M059J (cell line): ENCODE measurements at places on chromosomes 11 and 22.

GRCh38 chr11:19832086-19832750 is 119.6 kb downstream of the NAV2 start:
- DNase-seq: no peak

DNA sequence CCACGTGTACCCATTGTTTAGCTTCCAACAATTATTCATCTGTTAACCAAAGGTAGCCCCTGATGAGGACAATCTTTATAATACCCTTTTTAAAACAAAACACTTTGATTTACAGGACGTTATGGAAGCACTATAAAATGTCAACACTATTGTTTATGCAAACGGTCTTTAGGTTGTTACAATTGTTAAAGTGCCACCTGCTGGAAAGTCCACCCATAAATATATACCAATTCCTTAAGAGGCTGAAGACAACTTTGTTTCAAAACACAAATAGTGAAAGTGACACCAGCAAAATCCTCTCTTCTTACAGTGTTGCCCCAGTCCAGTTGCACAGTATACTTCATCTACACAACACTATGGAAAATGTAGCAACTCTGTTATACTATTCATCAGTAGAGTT is 68.9 kb upstream of the SLN start:
- no peak for DNase-seq

- no peak for DNase-seq
These were observed 139.4 kb downstream of the SHANK2 start for GRCh38 chr11:71112990-71113389.

DNA sequence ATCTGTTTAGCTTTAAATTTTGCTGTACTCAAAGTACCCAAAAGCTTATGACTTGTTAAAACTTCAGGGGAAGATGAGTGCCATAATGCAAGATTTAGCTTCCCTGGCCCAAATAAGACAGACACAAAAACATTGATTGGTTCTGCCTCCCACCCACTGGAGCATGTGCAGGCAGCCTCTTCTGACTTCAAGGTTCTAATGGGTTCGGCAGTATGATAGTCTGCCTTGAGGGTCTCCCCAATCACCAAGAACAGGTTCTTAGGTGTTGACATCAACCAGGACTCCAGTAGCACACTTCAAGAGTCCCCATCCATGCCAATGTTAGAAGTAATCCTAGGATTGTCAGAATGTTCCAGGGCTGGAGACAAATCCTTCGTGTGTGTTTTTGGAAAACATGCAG is 12.5 kb downstream of the EIF4G2 start:
- no peak for DNase-seq

GRCh38 chr11:73200256-73200655 is 17.8 kb upstream of the P2RY2 start:
- DNase-seq: no peak

- DNase-seq: no peak
These were observed 95.1 kb downstream of the CCDC81 start for GRCh38 chr11:86469491-86470388.

GRCh38 chr11:72234514-72234830 is 9.5 kb downstream of the PHOX2A start:
- DNase-seq: no peak

- DNase-seq: peak; percentile 9
These were observed 23.5 kb downstream of the DRICH1 start for GRCh38 chr22:23608583-23608982.

DNA sequence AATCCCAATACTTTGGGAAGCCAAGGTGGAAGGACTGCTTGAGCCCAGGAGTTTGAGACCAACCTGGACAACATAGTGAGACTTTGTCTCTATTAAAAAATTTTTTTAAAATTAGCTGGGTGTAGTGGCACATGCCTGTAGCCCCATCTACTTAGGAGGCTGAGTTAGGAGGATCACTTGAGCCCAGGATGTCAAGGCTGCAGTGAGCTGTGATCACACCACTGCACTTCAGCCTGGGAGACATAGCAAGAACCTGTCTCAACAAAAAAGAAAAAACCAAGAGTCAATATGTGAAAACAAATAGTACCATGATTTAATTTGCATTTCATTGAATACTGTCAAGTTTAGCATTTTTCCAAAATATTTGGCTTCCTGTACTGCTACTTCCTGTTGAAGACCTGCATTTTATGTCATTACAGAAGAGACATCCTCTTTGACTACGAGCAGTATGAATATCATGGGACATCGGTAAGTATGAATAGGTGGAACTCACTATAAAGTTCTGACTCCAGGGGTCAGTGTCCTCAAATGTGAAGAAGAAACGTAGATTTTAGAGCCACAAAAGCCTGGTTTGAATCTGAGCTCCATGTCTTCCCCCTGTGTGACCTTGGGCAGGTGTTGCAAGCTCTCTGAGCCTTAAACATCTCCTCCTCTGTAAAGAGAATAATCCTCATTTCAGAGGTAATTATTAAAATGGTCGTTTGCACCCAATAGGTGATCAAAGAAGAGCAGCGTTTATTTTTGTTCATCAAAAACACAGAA is 16.0 kb downstream of the CDC45 start:
- DNase-seq: peak; percentile 13

- no peak for DNase-seq
These were observed 16.0 kb downstream of the RRP8 start for GRCh38 chr11:6587360-6587953.

GRCh38 chr11:19713196-19714021 is 772 bp downstream of the NAV2 start:
- peak; percentile 26 for DNase-seq

DNA sequence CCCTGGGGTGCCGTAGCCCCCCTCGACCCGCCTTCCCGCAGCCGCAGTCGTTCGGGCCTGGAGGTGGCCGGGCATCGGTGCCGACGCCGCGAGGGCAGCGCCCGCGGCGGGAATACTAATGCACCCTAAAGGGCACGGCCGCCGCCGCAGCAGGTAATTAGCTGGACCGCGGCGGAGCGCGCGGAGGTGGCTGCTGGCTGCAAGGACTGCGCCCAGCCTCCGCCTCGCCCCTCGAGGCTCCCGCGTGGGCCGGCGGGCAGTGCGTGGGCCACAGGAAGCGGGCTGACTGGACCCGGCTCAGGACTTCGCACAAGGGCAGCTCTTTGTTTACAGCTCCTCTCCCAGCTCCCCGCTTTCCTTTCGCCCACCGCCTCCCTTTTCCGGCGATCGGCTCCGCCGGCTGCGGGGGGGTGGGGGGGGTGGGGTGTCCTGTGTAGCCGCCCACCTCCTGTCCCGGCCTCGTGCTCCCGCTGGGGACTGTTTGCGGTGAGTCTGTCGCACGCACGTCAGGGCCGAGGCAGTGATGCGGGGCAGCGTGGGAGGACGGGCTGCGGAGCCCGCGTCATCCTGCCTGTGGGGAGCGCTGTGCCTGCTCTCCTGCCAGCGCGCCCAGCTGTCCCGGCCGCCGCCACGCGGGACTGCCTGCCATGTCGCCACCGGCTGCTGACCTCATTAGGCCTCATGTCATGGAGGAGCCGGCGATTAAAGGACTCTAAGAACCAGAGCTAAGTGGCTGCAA is 53.2 kb downstream of the GRIK4 start:
- DNase-seq: peak; percentile 33

GRCh38 chr11:67006029-67006884 is 16.7 kb upstream of the SYT12 start:
- DNase-seq: peak; percentile 48

DNA sequence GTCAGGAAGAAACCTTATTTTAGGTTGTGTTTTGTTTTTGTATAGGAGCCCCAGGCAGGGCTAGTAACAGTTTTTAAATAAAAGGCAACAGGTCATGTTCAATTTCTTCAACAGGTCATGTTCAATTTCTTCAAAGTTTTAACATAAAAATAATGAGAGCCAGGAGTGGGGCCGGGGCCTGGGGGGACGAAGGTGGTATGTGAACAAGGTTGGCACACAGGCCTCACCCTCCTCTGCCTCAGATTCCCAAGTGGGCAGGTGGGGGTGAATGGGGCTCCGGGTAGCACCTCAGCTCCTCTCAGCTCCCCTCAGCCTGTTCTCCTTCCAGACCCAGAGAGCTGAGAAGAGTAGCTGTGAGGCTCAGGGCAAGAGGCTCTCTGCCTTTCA is 4.4 kb downstream of the DERL3 start:
- DNase-seq: no peak

- DNase-seq: no peak
These were observed 29.3 kb downstream of the CLPB start for GRCh38 chr11:72405009-72405408.

DNA sequence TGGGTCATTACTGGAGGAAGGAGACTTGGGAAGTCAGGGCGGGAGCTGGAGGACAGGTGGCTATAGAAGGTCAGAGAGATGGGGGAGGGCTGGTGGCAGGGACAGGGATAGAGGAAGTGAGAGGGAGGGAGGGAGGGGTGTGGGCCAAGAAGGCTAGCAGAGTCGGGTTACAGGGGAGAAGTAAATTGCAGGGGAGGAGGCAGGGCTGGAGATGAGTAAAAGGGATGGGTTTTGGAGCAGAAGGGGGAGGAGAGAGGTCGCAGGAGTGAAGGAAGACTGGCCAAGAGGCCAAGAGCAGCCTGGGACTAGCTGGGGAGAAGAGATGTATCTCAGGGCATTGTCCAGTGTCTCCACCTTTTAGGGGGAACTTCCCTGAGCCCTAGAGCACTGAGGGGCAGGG is 33.0 kb downstream of the LRRC10B start:
- DNase-seq: peak; percentile 72

- no peak for DNase-seq
These were observed 84.1 kb downstream of the CEP164 start for GRCh38 chr11:117411736-117412135.

DNA sequence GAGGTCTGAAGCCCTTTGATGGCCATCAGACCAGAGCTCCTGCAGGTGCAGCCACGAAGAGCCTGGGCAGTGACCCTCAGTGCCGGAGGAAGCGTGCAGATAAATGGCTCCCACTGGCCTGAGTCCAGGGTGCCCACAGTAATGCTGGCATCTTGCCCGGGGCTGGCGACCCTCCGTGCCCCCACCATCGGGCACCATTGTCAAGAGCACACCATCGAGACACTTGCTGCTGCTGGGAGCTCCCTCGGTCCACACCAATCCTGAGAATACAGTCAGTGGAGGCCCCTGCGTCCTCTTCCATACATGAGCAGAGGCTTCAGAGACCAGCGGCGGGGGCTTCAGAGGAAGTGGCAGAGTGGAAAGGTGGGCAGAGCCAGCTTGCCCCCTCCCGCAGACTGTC is 1448.3 kb downstream of the BRD1 start:
- no peak for DNase-seq

- DNase-seq: no peak
These were observed 78.1 kb upstream of the ALKBH3 start for GRCh38 chr11:43802509-43802908.

DNA sequence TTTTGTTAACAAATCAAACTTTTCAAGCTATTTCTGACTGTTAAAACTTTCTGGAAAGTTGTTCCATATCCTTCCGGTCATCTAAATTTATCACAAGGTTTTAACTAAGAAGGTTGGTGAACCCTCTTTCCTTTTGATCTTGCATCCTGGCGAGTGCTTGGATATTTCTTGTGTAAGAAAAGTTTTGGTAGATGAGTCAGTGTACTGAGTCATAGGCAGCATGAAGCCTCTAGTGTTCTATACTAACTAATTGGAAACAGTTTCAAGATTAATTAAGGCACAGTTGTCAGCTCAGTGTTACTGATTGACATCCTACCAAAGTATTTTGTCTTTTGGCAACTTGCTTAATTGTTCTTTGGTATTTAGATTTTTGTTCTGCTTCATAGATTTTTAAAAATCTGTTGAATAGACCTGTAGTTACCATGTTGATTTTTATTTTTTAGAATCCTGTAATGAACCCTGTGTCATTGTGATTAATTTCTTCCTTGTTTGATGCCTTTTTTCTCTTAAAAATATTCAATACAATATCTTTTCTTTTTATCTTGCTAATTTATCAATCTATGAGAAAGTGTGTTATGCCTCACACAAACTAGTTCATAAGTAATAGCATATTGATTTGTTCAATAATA is 38.0 kb downstream of the METTL15 start:
- DNase-seq: peak; percentile 96

DNA sequence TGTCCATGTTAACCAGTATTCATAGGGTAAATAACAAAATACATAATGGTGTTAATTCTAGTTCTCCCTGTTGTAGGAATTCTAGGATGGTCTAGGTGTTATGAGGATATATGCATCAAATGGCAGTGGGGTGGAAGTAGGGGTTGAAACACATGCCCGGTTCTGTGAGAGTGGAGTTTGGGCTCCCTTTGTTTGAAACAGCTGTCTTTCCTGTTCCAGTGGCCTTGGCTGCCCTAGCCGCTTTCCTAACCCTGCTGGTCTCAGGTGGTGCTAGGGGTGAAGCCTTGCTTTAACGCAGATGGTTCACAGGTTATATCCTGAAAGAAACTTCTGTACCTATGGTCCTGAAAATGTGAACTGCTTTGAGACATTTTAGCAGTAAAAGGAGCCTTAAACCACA is 38.3 kb downstream of the SERPINH1 start:
- no peak for DNase-seq

DNA sequence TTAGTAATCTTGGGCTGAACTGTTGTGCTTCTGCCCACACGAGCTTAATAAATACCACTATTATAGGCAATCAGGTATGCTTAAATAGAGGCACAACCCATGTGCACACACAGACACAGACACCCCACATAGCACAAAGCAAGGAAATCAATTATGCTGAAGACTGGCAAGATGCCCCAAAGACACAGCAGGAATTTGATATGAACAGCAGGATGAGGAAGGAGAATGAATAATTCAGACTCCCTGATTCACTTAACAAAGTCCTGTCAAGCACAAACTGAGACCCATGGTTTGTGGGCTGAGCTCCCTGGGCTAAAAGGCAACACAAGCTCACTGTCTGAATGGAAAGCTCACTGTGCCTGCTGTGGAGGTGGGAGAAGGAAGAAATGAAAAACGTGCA is 42.5 kb downstream of the RBFOX2 start:
- peak; percentile 7 for DNase-seq

- DNase-seq: no peak
These were observed 1.6 kb downstream of the OR51F1 start for GRCh38 chr11:4768094-4768493.

- DNase-seq: peak; percentile 50
These were observed 90.2 kb upstream of the ALKBH3 start for GRCh38 chr11:43790444-43790794.

- no peak for DNase-seq
These were observed 39.2 kb upstream of the RAPSN start for GRCh38 chr11:47488111-47488510.

- DNase-seq: peak; percentile 78
These were observed 24.8 kb downstream of the MYH9 start for GRCh38 chr22:36362932-36363331.

- no peak for DNase-seq
These were observed 423.7 kb downstream of the SHANK2 start for GRCh38 chr11:70828593-70829082.

GRCh38 chr11:19389787-19390303 is 149.1 kb upstream of the E2F8 start:
- DNase-seq: no peak
